ENCODE measurements at places on chromosomes 1 and 21. TPM values are rescaled to one million over a fixed set of nuclear protein-coding genes. Genes with fewer than 3 reads are reported as not detected.

CD1B gene
- not detected for total RNA-seq

GSTM5 gene
- not detected for total RNA-seq

GPA33 gene
- 2.9 TPM for total RNA-seq

CYP4A11 gene
- total RNA-seq = not detected

PTPRU gene
- 0.03 TPM for total RNA-seq

AMY2A gene
- total RNA-seq = not detected

OR2M3 gene
- total RNA-seq = not detected

CLCA2 gene
- not detected for total RNA-seq

NBPF9 gene
- 7.9 TPM for total RNA-seq

GRCh38 chr1:56552349-56552748 lies 27.0 kb downstream of the PLPP3 start:
- no peak for DNase-seq

DNA sequence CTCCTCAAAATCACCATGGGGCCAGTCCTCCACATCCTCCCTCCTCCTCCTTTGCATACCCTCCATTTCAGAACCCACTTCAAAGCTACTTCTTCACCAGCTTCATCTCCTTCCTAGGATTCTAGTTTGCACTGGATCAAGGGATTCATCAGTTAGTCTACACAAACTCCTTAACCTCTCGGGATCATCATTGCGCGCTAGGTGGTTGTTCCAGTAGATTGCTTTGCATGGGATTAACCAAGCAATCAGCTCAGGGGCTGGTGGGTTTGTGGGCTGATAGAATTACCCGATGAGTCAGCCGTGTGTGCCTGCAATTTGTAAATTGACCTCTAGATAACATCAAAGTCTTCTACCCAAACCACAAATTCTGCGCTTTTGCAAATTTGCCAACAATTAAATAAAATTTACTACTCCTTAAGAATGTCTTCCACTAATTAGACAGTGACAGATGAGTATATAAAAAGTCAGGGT lies 7.7 kb downstream of the KANK4 start:
- no peak for DNase-seq

DNA sequence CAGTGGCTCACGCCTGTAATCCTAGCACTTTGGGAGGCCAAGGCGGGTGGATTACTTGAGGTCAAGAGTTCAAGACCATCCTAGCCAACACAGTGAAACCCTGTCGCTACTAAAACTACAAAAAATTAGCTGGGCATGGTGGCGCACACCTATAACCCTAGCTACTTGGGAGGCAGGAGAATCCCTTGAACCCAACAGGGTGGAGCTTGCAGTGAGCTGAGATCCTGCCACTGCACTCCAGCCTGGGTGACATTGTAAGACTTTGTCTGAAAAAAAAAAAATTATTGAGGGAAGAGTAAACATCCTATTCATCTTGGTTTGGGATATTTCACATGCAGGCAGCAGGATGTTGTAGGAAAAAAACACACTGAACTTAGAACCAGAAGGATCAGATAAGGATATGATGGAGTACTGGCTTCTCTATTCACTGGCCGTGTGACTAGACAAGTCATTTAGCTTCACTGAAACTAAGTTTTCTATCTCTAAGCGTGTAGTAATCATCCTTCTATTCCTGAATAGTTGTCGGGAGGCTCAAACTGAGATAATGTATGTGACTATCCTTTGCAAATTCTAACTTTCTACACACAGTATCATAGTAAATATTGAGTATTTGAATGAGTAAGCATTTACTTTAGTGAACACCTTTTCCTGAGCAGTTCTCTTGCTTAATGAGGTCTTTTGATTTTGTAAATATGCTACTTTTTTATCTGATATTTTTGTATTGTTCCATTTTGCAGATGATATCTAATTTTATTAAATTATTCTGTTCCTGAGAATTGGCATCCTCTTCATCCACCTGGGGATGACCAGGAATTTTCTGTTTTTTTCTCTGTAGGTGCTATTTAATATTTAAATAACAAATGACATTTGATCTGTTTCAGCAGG lies 18.2 kb downstream of the CAP1 start:
- no peak for DNase-seq

DNA sequence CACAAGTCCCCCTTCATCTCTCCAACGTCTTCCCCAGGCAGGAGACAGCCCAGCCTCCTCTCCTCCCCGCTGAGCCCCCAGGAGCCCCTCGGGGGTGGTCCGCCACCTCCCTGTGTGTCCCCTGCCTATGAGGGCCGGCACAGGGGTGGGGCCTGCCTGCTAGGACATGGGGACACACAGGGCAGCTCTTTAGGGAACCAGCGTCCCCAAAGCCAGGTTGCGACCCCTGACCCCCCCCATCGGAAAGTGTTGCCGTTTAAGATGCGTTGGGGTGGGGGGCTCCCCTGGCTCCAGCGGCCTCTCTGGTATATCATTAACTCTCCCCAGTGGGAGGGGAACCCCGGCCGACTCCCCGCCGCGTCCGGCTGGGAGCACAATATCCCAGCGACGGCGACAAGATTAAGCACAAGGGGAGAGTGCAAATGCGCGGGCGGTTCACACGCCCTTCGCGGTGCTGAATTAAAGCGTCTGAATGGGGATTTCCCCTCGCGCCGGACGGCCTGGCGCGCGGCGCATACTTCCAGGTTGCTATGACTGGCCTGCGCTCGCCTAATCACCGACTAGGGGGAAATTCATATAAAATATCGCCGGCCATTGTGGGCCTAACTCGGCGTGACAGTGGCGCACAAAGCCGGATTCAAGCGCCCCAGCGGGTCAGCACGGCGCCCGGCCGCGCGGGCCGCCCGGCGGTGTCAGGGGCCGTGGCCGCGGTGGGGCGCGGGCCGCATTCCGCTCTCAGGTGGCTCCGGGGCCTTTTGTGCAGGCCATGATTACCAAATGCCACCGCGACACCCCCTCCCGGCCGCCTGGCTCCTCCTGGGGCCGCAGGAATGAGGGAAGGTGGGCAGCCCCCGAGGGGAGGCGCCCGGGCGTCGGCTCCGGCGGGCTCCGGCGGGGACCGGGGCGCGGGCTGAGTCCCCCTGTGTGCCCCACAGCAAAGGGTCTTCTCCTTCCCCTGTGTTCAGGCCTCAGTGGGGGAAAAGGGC lies 30.9 kb downstream of the WNT3A start:
- DNase-seq = no peak

DNA sequence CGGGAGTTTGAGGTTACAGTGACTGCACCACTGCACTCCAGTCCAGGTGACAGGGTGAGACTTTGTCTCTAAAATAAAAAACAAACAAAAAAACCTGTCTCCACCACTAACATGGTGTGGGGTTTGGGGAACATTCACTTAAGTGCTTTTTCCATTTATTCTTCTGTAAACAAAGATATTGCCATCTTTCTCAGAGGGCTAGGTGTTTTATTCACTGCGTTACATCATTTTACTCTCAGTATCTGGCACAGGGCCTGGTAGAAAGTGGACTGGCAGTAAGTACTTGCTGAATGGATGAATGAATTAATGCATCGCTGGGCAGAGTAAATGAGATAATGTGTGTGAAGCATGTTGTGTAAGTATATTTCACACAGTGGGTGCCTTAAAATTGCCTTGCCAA lies 20.1 kb downstream of the KIAA0040 start:
- DNase-seq = no peak

GRCh38 chr1:103538226-103538625 lies 12.7 kb downstream of the RNPC3 start:
- DNase-seq = no peak

- no peak for DNase-seq
Observed at GRCh38 chr1:223207293-223208066, 64.4 kb upstream of the TLR5 start.

DNA sequence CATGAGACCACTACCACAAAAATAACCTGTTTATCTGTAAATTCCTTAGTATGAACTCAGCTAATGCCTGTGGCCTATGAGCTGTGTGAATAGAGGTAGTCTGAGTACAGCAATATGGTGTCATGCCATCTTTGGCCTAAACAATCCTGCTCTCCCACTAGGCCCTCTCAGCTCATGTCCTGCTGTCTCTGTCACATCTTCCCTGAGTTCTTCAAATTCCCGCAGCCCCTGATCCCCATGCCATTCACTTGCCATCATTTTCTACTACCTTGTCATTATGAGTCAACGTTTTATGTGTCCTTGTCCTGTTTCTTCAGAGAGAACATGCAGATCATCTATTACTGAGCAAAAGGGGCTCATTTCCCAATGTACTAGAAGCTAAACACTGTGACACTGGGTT lies 125.6 kb downstream of the SPATA46 start:
- DNase-seq = no peak

GRCh38 chr1:224673141-224673540 lies 57.0 kb downstream of the CNIH3 start:
- no peak for DNase-seq

DNA sequence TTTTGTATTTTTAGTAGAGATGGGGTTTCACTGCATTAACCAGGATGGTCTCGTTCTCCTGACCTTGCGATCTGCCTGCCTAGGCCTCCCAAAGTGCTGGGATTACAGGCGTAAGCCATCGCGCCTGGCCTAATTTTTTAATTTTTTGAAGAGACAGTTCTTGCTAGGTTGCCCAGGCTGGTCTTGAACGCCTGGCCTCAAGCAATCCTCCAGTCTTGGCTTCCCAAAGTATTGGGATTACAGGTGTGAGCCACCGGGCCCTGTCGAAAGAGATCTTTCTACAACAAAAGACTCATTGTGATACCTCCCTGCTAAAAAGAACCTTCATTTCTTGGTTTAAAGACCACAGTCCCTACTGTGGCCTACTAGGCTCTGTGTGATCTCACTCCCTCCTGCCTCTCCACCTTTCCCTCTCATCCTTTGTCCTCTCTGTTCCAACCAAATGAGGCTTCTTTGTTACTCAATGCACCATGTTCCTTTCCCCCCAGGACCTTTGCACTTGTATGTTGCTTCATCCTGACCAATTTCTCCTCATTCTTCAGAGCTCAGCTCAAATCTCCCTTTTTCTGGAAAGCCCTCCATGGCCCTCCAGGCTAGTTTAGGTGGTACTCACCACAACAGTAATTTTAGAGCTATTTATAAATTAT lies 1.5 kb upstream of the GPX7 start:
- no peak for DNase-seq

DNA sequence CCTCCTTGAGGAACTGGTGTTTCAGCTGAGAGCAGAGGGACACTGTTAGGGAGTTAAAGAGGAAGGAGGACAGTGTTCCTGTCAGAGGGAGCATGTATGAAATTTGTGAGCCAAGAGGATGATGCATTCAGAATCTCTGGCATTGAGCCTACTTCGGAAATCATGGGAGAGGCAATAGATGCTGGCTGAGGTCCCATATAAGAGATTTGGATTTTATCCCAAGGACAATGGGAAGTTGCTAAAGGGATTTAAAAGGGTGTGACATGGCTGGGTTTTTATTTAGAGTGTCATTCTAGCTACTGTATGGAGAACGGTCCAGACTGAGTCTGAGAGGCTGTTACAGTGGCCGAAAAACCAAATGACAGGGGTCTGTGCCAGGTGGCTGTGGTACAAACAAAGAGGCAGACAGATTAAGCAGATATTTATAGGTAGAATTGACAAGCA lies 403.2 kb upstream of the B3GALT2 start:
- DNase-seq = no peak

GRCh38 chr1:43834280-43835081 lies 99.1 kb upstream of the ARTN start:
- no peak for DNase-seq

GRCh38 chr1:152870831-152871730 lies 7.0 kb upstream of the SMCP start:
- DNase-seq = peak; percentile 67

GRCh38 chr1:5793516-5793915 lies 198.7 kb downstream of the NPHP4 start:
- DNase-seq = no peak

DNA sequence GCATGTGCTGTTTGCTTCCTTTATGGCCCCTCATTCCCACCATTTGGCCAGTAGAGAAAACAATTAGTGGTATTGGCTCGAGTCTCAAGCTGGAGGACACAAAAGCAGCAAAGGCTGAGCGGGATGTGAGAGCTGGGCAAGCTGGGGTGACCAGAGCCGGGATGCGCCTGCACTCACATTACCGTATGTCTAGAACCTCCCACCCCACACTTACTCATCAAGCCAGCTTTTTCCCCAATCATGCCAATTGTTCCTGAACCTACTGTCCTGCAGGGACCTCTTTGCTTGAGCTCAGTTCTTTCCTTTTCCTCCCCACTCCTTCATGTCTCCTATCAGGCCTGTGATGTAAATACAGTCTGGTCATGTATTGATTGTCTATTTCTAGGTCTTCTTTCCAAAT lies 45.9 kb downstream of the KIRREL1 start:
- DNase-seq = no peak

GRCh38 chr21:28132713-28133112 lies 860.0 kb downstream of the LTN1 start:
- no peak for DNase-seq

DNA sequence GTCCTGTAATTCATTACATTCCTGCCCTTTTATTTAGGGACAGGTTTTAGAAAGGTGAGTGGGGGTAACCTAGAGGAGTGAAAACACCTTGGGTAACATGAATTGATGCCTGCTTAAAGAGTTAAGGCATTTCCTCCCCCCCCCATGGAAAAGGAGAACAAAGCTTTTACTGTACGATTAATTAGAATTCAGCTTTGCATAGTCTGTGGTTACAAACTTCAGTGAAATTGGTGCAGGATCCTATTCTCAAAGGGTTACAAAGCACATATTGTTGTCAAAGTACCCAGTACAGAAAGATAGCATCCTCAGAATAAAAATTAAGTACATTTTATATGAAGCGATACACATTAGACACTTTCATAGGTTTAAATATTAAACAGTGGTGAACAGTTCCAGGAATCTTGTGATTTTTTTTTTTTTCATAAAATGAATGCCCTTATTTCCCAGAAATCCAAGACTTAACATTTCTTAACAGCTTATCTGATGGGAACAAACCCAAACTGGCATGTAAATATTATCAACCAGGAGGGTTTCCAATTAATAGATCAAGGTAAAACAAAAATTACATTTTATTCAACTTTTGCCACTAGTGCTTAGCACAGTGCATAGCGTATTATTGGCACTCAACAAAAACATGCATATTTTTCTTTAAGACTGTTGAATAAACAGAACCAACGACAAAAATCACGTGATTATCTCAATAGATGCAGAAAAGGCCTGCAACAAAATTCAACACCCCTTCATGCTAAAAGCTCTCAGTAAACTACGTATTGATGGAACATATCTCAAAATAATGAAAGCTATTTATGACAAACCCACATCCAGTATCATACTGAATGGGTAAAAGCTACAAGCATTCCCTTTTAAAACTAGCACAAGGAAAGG lies 172.7 kb downstream of the PDE4B start:
- no peak for DNase-seq

DNA sequence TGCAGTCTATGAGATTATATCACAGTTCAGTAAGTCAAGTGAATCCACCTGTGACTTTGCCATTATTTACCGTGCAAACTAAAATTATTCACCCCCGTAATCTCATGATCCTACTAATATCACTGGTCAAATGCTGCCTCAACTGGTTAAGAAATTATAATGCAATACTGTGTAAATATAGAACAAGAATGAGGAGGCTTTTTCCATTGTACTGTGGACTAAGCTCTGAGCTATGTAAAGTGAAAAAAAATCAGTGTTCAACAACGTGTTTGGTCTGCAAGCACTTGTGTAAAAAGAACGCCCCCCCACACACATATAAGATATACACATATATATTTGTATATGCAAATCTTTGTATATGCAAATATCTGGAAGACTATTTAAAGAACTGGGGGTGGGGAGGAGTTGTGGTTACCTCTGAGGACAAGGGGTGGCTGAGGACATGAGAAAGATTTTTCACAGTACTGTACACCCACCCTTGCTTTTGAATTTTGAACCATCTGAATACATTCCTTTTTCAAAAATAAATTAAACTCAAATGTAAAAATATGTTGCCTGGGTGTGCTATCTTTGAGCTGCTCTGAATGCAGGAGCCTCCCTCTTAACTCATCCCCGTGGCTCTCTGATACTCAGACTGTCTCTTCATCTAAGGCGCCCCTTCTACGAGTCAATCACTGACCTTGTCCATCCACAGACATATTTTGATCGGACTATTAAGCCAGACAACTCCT lies 57.0 kb downstream of the PTP4A2 start:
- no peak for DNase-seq

Data from HT-29 (cell line).